ENCODE measurements at places on chromosomes 3 and 15. TPM values are rescaled to one million over a fixed set of nuclear protein-coding genes. Genes with fewer than 3 reads are reported as not detected.

GRCh38 chr15:56719774-56720555, 13.3 kb downstream of the ZNF280D start:
- DNase-seq = no peak

DNA sequence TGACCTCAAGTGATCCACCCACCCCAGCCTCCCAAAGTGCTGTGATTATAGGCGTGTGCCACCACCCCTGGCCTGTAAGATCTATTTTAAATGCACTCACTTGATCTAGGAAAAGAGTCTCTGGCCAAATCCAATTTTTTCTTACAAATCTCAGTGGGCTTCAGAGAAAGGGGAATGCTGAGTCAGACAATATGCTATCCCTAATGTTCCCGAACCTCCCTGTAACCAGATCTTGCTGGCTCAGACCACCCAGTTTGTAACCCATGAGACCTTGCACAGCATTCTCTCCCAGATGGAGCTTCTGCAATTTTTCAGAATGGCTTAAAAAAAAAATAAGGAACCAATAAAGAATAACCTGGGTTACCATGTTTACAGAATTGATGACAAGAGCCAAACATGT, 205.8 kb downstream of the RYR3 start:
- no peak for DNase-seq

Gene SPINK8
- total RNA-seq = not detected

- no peak for DNase-seq
Observed at GRCh38 chr15:70323111-70323851, 225.6 kb upstream of the TLE3 start.

DNA sequence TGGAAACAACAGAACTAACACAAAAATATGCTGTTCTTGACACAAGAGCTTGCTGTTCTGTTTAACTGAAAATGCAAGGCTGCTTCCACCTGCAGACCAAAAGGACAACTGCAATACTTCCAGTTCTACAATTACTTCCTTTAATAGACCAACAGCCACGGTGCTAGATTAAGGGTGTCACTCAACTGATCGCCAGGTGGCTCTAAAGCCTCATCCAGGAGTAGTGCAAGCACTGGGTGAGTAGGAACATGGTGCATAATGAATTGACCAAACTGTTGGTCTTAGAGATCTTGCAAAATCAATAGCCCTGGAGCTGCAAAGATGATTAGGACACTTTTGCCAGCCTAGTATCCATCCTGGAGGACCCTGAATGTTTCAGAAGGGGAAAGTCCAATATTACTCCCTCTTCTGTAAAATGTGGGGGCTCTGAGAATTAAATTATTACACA, 3.6 kb upstream of the CLDN16 start:
- DNase-seq = peak; percentile 90

Gene TM4SF18
- not detected for total RNA-seq

Gene SYNPR
- total RNA-seq = not detected

- DNase-seq = peak; percentile 88
Observed at GRCh38 chr15:41806291-41807181, 21.4 kb upstream of the JMJD7 start.

Gene GOLGA8O
- 0.40 TPM for total RNA-seq

- DNase-seq = no peak
Observed at GRCh38 chr3:48370333-48370713, 1.7 kb upstream of the FBXW12 start.

Gene UBA7
- 11.3 TPM for total RNA-seq

GRCh38 chr3:127524296-127524896, 66.1 kb downstream of the TPRA1 start:
- no peak for DNase-seq

DNA sequence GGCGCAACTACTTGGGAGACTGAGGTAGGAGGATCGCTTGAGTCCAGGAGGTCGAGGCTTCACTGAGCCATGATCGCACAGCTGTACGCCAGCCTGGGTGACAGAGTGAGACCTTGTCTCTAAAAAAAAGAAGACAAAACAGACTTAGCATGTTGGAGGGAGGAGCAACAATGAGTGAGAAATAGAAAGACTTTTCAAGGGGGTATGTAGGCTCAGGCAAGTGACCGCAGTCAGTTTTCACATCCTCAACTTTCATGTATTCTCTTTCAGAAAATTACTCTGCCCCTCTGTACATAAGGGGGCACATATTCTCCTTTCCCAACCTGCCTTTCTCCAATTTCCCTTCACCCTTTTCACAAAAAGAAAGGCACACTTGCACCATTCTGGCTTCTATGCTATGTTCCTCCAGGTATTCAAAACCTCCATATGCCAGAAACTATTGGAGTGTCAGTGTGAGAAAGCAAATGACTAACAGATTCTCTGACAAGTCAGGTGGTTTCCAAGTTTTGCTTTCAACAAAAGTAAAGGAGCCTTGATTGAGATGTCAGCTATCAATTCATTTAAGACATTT, 7.6 kb downstream of the NSUN3 start:
- DNase-seq = peak; percentile 11

GRCh38 chr15:53978253-53978906, at the start of gene UNC13C:
TSS of gene UNC13C (plus strand) at chr15:53978441. CDS start at chr15:54012904, 34,463 bp downstream.
- DNase-seq = peak; percentile 13

Gene GPR149
- total RNA-seq = not detected

Measured in mammary epithelial cell (primary cell).